Skin of body (tissue), 3 donors: ENCODE measurements at places on chromosomes 5 and 9. TPM values are rescaled to one million over a fixed set of nuclear protein-coding genes. Genes with fewer than 3 reads are reported as not detected.
A peak's percentile ranks its signal among the peaks of the same experiment; 100 is the strongest.

- no peak for DNase-seq
Measured at GRCh38 chr5:154776167-154776566, 21.0 kb downstream of the LARP1 start.

GRCh38 chr5:73155271-73156222, 17.4 kb upstream of the TMEM174 start:
- peak; percentile 49 for DNase-seq

FAM200C gene
- 10.5 TPM for total RNA-seq

GRCh38 chr9:35757226-35757891, 3.3 kb upstream of the MSMP start:
- peak; percentile 14 for DNase-seq

DNA sequence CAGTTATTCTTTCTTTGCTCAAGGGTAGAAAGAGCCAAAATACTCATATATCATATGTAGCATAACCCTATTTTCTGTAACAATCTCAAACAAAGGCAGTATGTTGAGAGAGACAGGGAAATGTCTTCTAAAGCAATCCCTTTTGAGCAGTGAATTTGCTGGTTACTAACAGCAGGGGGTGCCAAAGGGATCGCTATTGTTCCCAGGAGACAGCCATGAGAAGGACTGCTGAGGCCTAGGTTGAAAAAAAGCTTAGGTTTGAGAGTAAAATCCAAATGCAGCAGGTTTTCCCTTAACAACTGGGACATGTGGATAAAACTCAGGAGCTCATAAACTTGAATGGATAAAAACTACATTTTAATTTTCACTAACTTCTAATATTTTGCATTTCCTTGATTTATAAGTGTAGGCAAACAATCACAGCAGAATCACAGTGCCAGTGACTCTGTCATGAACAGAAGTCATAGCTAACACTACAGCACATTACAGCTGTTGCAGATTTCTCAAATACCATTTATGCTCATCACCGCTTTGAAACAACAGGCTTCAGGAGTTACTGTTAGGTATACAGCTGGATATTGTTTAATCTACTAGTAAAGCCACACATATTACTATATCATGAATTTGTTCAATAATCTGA, 148.4 kb downstream of the MAPKAP1 start:
- DNase-seq, result peak; percentile 62
